NCI-H1930 (cell line): ENCODE measurements at places on chromosomes 3 and 15.

GRCh38 chr15:96442076-96442475 is 111.6 kb downstream of the NR2F2 start:
- DNase-seq: no peak

DNA sequence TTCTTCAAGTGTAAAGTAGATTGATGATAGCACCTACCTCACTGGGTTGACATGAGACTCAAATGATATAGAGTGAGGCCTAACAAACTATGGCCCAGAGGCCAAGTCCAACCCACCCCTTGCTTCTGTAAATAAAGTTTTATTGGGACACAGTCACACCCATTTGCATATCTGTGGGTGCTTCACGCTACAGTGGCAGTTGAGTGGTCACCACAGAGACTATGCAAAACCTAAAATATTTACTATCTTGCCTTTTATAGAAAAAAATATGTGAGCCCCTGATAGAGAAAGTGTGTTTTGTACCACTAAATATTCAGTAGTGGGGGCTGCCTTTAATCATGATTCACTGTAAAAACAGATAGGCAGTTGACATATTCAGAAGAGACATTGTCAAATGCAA is 38.0 kb downstream of the ACAN start:
- no peak for DNase-seq

DNA sequence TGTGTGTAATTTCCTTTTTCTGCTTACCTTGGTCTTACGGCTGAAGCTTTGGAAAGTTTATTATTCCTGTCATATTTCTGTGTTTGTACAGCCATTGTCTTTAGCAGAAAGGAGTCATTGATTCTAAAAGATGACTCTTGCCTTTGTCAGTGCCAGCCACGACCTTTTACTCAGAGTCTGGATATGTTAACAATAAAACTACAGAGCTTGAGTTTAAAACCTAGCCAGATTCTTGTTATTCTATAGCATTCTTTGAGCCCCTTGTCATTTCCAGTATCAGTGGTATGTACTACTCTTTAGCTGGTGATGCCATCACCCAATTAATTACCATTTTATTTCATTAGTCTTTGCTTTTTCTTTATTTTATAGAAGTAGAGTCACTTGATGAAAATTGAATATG is 142.4 kb downstream of the TCF12 start:
- no peak for DNase-seq

DNA sequence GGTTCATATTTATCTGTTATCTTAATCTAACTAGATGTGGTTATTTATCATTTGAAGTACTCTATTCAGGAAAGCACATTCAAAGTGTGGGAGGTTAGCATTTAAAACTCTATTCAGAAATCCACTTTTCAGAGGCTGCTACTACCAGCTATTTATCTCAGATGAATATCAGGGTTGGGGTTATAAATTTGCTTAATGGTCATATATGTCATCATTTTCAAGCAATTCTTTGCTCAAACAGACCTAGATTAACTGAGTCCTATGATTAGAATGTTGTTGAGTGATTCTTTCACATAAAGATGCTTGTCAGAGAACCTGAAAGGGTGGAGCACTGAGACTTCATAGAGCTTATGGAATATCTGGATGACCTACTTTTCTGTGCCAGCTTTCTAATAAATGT is 436.9 kb upstream of the TGFBR2 start:
- no peak for DNase-seq

DNA sequence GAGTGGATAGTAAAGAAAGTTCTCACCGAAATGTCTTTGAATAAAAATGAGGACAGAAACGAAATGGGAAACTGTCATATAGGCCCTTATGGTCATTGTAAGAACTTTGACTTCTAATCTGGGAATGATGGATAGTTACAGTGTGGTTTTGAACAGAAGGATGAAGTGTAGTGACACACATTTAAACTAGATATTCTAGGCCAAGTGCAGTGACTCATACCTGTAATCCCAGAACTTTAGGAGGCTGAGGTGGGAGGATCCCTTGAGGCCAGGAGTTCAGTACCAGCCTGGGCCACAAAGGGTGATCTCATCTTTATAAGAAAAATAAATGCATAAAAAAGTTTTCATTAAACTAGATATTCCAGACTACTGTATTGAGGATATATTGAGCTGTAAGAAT is 452.8 kb downstream of the ROBO1 start:
- DNase-seq: no peak

DNA sequence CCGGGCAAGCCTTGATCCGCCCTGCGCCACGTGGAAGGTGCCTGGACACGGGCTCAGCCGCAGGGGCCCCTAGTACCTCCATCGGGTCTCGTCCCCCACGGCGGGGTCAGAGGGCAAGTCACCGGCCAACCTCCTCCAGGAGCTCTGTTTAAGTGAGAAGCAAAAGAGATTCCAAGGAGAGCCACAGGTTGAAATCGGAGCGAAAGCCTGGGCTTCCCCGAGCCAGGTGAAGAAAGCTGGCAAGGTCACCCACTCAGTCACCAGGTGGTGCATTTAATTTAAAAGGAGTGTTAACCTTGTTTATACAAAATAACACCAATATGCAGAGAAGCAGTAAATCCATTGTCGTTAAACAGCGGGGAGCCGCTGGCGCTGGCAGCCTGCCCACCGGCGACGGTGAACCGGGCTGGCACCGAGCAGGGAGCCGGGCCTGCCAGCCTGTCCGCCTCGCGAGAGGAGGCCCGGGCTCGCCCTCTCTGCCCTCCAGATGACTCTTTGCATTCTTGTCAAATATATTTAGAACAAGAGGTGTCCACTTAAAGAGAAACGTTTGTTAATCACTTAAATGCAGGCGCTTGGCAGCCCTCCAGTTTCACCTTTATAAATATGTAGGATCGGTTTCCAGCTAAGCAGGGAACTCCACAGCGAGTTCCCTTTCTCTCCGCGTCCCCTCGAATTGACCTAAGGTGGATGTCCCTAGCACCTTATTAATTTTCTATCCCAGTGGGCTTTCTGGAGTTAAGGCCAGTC is 277.3 kb upstream of the NR2F2 start:
- DNase-seq: peak; percentile 18
